Activated T-helper 2 cell treated with anti-CD3 and anti-CD28 coated beads, Interferon-gamma antibody, Interleukin-2, Interleukin-4, amounts not matched to agents 10 μg/mL and 5 μg/mL and 100 μg/mL, durations not matched to agents 14 hours and 24 hours and 36 hours (primary cell): ENCODE measurements at places on chromosomes 7 and 10. TPM values are rescaled to one million over a fixed set of nuclear protein-coding genes. Genes with fewer than 3 reads are reported as not detected.

CFAP43 gene
- 0.07 TPM in 1 of 2 replicates, not detected in the other for total RNA-seq

SPDYE9 gene
- not detected in 2 replicates for total RNA-seq

CNTNAP2 gene
- not detected in 2 replicates for total RNA-seq

TMEM139 gene
- total RNA-seq: 0.75 and 1.1 TPM in 2 replicates

CLEC5A gene
- total RNA-seq: not detected in 2 replicates

- no peak for DNase-seq
Observed at GRCh38 chr10:3846736-3847135, 61.7 kb upstream of the KLF6 start.

DNA sequence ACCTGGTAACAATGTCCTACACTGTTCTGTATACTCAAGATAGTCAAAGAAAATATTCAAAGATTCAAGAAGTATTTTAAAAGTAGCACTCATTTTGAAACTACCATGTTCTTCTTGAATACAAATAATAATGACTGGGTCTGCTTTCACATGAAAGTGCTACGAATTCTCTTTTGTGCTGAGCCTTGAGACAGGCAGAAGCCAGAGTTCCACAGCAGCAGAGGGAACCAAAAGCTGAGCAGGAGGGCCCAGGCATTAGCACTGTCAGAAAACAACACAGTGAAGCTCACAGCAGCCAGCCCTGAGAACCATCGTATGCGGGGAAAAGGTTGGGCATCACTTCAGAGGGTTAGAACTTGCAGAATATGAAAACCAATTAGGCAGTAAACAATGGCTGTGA lies 38.9 kb downstream of the ANKMY2 start:
- no peak for DNase-seq

DNA sequence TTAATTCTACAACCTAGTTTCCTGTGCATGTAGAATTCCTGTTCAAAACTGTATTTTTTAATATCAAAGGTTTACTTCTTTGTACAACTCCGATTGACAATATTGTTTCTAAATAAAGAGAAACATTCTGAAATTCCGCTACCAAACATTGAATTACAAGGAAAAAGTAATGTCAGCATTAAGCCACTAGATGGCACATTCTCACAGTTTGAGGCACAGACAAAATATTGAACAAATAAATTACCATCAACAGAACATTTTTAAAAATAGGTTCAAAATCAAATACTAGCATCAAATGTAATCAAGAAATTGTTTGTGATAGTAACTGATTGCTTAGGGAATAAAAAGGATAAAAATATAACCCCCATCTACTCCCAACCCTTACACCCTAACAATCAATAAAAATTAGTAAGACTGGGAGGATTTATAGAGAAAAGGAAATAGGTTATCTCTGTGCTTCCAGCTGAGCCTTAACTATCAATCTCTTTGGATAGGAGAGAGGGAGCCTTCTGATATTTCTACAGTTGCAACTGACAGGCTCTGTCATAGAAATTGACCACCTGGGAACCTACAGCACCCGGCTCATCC lies 86.6 kb upstream of the C7orf33 start:
- DNase-seq: no peak

DNA sequence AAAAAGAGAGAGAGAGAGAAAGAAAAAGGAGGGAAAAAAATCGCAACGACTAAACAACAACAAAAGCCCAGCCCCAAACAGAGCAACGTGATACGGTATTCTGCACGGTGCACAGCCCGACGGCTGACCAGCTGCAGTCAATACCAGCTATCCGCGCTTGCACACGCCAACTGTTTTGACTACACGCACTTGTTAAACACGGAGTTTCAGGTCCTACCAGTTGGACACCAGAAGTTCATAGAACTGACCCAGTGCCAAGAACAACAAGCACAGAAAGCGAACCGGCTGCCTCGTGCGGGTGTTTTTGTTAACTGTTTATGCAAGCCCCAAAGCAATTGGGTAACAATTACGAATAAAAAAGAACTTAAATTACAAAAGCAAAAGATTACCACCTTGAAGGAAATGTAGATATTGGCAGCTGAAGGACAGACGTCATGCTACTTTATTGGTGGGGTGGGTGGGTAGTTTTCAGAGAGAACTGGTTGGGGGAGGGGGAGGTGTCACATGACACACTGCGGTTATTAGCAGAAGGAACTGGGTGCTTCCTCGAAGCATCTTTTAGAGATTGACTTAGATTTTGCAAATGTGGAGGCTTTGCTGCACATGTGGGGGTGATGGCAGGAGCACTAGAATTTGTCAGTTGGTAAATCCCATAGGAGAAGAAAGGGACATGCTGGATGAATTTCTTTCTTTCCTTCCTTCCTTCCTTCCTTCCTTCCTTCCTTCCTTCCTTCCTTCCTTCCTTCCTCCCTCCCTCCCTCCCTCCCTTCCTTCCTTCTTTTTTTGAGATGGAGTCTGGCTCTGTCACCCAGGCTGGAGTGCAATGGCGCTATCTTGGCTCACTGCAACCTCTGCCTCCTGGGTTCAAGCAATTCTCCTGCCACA lies 110.6 kb upstream of the EFCAB10 start:
- DNase-seq: peak; percentile 44

DNA sequence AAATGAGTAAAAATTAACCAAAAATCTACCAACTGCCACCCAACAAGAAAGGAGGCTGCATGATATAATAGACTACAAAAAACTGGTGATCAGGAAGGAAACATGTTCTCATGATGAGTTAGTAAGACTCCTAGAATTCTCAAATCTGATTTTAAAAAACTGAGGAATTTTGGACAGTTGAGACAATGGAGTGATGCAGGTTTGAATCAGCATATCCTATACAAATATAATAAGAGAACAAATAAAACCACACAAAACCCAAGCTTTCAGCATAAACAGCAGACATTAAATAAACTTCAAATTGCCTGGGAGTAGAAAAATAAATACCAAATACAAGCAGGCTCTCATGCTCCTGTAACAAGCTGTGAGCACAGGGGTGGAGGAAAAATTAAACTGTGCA lies 57.8 kb downstream of the SLC25A40 start:
- DNase-seq: no peak

GRCh38 chr10:123642293-123642692 lies 23.9 kb upstream of the GPR26 start:
- DNase-seq: no peak

DNA sequence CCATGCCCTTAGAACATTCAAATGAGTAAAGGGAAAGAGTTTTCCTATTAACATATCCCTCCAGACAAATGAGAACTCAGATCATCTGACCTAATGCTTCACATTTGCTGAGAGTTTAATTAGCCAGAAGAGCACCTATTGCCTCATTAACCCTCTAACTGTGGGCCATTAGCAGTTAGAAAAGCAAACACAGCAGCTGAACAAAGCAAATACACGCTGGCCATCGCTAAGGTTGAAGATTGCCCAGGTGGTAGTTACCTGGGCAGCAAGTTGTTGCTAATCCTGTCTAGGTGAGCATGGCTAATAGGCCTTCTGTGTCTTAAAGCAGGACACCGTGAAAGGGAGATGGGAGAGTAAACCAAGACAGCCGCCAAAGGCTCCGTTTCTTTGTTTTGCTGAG lies 49.9 kb upstream of the UCN3 start:
- no peak for DNase-seq

GRCh38 chr10:51487576-51487975 lies 211.8 kb downstream of the CSTF2T start:
- no peak for DNase-seq

GRCh38 chr7:157610671-157611295 lies 274.0 kb downstream of the DNAJB6 start:
- DNase-seq: no peak

DNA sequence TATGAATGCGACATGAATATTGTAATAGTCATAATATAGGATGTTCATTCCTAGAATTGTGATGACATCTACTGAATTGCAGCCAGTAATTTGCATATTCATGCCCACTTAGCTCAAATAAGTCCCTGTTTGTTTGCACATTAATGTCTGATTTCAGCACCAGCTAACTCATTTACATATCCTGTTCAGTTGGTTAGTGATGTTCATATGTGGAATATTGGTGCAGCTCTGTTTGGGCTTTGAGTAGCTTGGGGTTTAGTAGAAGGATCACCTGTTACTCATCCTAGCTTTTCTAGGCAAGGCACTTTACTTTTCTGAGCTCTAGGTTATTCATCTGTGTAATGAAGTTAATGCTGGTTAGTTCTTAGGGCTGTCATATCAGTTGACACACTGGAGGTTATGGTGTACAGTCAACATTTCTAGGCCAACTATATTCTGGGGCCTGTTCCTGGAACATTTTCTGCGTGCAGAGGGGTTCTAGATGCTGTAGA lies 238.4 kb downstream of the EXOC4 start:
- no peak for DNase-seq

GRCh38 chr7:117873310-117874190 lies at the start of gene CTTNBP2:
CTTNBP2 (minus strand) TSS chr7:117873441; CDS start chr7:117873415, 26 bp downstream.
- DNase-seq: no peak

GRCh38 chr10:55746002-55746401 lies 615.1 kb downstream of the ZWINT start:
- no peak for DNase-seq

DNA sequence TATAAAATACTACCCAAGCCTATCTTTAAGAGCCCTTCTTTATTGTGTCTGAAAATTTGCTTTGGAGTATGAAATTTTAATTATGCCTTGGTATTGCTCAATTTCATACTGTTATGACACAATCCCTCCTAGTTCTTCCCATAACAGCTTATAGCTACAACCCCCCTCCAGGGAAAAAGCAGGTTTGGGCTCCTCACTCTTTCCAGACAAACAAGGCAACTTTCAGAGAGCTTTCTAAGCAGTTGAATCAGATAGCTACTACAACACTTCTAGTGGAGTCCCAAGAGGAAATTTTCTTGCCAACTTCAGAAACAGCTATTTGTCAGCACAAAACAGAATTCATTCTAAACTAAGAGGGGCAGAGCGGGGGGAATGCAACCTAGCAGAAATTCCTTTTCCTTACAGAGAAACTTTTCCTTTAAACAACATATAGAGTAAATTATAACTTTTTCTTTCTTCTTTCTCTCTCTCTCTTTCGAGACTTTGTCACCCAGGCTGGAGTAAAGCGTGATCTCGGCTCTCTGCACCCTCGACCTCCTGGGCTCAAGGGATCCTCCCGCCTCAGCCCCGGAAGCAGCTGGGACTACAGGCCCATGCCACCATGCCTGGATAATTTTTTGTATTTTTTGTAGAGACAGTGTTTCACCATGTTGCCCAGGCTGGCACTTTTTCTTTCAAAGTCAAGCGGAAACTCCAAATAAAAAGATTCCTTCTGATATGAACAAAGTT lies 26.0 kb upstream of the JMJD1C start:
- DNase-seq: no peak

DNA sequence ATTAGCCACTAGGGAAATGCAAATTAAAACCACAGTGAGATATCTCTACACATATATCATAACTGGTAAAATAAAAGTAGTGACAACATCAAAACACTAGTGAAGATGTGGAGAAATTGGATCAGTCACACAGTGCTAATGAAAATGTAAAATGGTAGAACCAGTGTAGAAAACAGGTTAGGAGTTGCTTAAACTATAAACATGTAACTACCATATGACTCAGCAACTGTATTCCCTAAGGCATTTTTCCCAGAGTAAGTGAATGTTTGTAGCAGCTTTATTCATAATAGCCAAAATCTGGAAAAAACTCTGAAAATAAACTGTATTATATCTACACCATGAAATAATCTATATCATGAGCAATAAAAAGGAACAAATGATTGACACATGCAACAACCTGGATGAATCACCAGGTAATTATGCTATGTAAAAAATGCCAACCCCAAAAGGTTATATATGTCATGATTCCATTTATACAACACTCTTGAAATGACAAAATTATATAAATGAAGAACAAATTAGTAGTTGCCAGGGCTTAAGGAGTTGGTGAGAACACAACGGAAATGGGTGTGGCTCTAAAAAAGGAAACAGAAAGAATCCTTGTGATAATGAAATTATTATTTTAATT lies 22.8 kb downstream of the SLC25A40 start:
- no peak for DNase-seq

- no peak for DNase-seq
Observed at GRCh38 chr7:417625-417889, 102.1 kb downstream of the PDGFA start.

GRCh38 chr10:124063750-124064603 lies 29.4 kb downstream of the CHST15 start:
- DNase-seq: no peak
